ENCODE measurements at places on chromosomes 6 and 20. TPM values are rescaled to one million over a fixed set of nuclear protein-coding genes. Genes with fewer than 3 reads are reported as not detected.

- no peak for DNase-seq
Measured at GRCh38 chr6:109447878-109448555, 7.5 kb downstream of the SMPD2 start.

- no peak for DNase-seq
Measured at GRCh38 chr20:17925141-17925939, 43.3 kb downstream of the SNX5 start.

Gene SIRPB2
- total RNA-seq: 1.3 TPM

Gene TUBB1
- 0.17 TPM for total RNA-seq

Data from suprapubic skin (tissue), 4 donors.